Epithelial cell of alveolus of lung (primary cell): ENCODE measurements at places on chromosomes 12 and 14. TPM values are rescaled to one million over a fixed set of nuclear protein-coding genes. Genes with fewer than 3 reads are reported as not detected.

STON2 gene
- 0.96 and 1.9 TPM in 2 replicates for total RNA-seq

PLCZ1 gene
- total RNA-seq = not detected in 2 replicates

CAPS2 gene
- 1.7 and 11.3 TPM in 2 replicates for total RNA-seq

IRAK3 gene
- total RNA-seq = 16.0 and 20.9 TPM in 2 replicates

C14orf132 gene
- 22.0 and 50.3 TPM in 2 replicates for total RNA-seq

ASCL1 gene
- not detected in 2 replicates for total RNA-seq

HOXC5 gene
- 0.39 TPM in 1 of 2 replicates, not detected in the other for total RNA-seq

NOS1 gene
- total RNA-seq = not detected in 2 replicates

SLC5A8 gene
- not detected in 2 replicates for total RNA-seq

MMAB gene
- total RNA-seq = 46.1 and 74.1 TPM in 2 replicates

GPR68 gene
- under 0.01 and 1.6 TPM in 2 replicates for total RNA-seq

BMP4 gene
- 14.6 and 117 TPM in 2 replicates for total RNA-seq

ZNF385A gene
- total RNA-seq = 3.2 and 13.9 TPM in 2 replicates

B3GNT4 gene
- total RNA-seq = 0.16 and 1.4 TPM in 2 replicates

NRXN3 gene
- under 0.01 and 1.8 TPM in 2 replicates for total RNA-seq
